ENCODE measurements at places on chromosomes 6 and 20.

DNA sequence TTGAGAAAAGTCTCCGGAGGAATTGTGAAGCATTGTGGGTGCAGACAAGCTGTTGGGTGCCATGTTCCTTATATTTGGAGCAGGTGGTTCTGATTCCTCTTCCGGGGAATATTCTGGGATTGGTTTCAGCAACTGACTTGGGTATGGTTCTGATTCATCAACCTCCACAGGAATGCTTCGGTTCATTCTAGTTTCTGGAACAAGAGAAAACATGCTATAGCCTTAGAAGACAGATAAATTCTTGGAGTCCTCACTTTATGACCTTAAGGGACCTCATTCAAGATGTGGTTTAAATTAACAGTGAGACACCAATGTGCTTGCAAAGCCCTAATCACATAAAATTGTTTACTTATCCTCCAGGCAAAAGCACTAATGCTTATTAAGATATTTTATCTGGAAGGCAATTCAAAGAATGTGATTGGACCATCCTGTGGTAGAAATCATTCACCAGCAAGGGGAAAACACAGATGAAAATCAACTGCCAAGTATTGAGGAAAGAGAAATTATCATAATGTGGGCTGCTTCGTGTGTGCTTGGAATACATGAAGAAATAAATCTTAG is 13.7 kb downstream of the TRAF3IP2 start:
- DNase-seq: no peak

GRCh38 chr20:2874456-2874855 is 1.2 kb downstream of the PTPRA start:
- peak; percentile 27 for DNase-seq

- DNase-seq: no peak
Measured at GRCh38 chr6:35640017-35640664, 48.6 kb downstream of the FKBP5 start.

DNA sequence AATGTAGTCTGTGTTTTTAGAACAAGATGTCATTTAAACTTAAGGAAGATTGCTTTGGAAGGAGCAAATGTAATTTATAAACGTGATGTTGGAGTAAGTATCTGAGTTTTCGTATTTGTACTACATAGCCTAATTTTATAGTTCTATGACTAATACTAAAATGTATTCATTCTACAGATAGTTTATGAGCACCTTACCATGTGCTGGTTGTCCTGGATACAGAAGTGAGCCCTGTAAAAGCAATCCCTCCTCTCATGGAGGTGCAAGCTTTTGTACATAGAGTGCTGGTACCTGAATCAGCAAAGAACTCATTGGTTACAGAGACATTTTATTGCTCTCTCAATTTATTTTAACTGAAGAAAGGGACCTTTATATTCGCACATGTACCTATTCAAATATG is 27.1 kb downstream of the TBPL1 start:
- DNase-seq: no peak

- DNase-seq: no peak
Measured at GRCh38 chr20:13690943-13691342, 52.2 kb upstream of the TASP1 start.

GRCh38 chr6:23526526-23526925 is 599.5 kb upstream of the NRSN1 start:
- DNase-seq: no peak

GRCh38 chr6:125197795-125198269 is 44.3 kb downstream of the TPD52L1 start:
- DNase-seq: no peak

- DNase-seq: no peak
Measured at GRCh38 chr6:161038229-161039031, 46.9 kb downstream of the MAP3K4 start.

DNA sequence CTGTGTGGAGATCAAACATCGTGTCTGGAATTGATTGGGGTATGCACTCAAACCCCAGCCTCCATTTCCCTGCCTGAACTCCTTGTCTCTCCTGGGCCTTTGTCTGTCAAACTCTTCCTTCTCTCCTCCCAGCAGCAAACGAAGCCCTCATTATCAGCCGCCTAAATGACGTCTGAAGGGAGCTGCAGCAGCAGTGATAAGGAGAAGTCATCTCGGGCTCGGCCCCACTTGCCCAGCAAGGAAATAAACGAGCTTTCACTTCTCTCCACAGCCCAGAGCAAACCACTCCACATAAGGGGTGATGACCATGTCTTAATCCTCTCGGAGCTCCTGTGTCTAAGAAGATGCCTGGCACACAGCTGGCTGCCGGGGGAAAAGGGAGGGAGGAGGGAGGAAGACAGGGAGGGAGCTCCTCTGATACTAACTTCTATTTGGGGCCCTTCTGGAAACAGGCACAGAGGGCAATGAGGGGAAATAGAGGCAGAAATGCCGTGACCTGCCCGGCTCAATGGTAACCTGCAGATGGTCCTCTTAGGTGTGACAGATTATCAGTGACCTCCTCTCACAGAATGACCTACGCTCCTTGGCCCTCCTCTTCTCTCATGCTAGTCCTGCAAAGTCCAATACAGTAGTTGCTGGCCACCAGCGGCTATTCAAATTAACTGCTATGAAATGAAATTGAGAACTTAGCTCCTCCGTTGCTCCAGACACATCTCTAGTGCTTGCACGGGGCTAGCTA is 100.4 kb downstream of the PXDC1 start:
- peak; percentile 98 for DNase-seq

All from hematopoietic multipotent progenitor cell treated with erythropoietin and hydrocortisone succinate and interleukin-3 and kit ligand, for 8 days (in vitro differentiated cells).